Stimulated activated naive CD8-positive, alpha-beta T cell treated with anti-CD3 and anti-CD28 coated beads, Interleukin-15, amount 100 ng/mL, for 72 hours (primary cell): ENCODE measurements at places on chromosomes 3 and 15.

GRCh38 chr3:51974277-51974962 is 444 bp upstream of the ABHD14A start:
- no peak for DNase-seq

DNA sequence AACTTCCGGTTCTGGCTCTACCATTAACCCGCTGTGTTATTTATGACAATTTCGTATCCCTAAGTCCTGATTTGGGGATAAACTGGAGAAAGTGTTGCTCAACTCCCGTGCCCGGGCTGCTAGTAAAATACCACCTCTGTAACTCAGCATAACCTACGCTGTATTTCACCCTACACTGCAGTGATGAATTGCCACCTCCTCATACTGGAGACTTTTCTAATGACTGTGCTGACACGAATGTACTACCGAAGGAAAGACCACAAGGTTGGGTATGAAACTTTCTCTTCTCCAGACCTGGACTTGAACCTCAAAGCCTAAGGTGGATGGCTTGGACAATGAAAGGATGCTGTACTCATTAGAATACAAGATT is 16.5 kb downstream of the SLC51A start:
- no peak for DNase-seq

GRCh38 chr3:187667526-187667925 is 2.7 kb downstream of the SST start:
- no peak for DNase-seq

GRCh38 chr3:72543246-72543645 is 305.0 kb downstream of the SHQ1 start:
- no peak for DNase-seq

GRCh38 chr3:190968616-190969015 is 106.1 kb upstream of the GMNC start:
- DNase-seq = no peak

DNA sequence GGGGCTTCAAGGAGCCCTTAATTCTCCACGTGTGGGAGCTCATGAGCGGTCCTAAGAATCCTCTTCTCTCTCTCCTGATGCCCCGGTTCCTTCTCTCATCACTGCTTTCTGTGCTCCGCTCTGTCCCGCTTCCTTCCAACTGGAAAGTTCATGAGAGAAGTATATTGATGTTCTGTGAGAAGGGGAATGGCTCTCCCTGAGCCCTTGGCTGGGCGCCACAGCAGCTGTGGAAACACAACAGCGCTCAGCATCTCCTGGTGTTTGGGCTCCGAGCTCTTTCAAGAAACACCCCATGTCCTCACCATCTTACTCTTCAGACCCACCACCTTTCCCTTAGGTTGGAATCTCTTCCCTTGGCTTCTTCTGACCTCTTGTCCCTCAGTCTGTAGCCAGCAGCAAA is 161.7 kb downstream of the VGLL4 start:
- no peak for DNase-seq
